ENCODE measurements at places on chromosomes 5 and 9. TPM values are rescaled to one million over a fixed set of nuclear protein-coding genes. Genes with fewer than 3 reads are reported as not detected.

Gene GMCL2
- not detected for total RNA-seq

Gene DRD1
- not detected for total RNA-seq

Gene LCN12
- total RNA-seq = 24.3 TPM

DNA sequence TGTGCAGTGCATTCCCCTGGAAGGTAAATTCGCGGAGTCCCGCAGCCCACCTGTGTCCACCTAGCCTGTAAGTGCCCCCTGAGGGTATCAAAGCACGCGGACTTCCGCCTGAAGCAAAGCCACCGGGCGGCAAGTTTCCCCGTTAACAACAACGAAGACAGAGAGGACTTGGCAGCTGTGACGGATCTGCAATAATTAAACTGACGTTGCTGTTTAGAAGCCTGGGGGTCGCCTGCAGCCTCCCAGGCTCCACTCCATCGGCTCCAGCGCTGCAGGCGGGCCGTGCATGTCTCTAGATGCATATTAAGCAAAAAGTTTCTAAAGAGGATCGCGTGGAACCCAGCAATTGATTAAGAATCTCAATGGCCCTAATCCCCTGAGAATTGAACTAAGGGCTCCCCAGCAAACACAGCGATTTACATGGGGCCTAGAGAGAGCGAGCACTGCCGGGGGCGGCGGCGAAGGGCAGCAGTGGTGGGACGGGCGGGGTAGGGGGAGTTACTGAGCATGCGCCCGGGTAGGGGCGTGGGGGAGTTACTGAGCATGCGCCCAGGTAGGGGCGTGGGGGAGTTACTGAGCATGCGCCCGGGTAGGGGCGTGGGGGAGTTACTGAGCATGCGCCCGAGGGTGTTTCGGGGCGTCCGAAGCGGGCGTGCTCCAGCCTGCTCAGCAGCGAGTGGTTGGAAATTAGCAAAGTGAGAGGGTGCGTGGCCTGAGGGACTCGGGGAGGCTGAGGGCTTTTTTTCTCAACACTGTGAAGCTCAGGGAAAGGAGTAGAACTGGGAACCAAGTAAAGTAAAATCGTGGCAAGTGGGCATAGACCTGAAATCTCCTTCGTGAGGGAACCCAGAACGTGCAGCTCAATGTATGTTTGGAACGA is 255.2 kb downstream of the DOCK8 start:
- peak; percentile 83 for DNase-seq
- H3K4me1 ChIP-seq = peaks cover 25% of the 10 kb centered on the region
- H3K27me3 ChIP-seq = no peaks in the 10 kb centered on the region
- H3K36me3 ChIP-seq = no peaks in the 10 kb centered on the region

DNA sequence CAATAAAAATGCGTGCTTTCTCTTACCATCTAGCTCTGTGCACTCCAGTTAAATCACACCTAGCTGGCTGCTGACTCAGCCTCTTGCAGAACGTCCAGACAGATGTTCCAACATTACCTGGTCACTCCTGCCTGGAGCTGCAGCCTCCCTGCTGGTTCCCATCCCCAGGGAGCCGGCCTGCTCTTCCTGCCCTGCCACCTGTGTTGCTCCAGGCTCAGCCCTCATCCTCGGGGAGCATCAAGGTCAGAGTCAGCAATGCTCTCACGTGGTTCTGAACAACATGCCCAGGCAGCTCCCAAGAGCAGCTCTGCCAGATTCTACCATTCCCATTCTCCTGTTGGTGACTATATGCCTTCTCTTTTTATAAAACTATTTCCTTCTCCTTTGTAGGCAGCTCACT is 81.3 kb downstream of the GADD45G start:
- no peak overlapping the region for H3K27ac ChIP-seq
- H3K4me1 ChIP-seq = no peaks in the 10 kb centered on the region
- DNase-seq = no peak
- no peak overlapping the region for H3K4me3 ChIP-seq
- no peaks in the 10 kb centered on the region for H3K27me3 ChIP-seq
- H3K36me3 ChIP-seq = no peaks in the 10 kb centered on the region

GRCh38 chr5:106397700-106398099 is 1273.0 kb downstream of the EFNA5 start:
- H3K4me3 ChIP-seq = no peak overlapping the region
- H3K27ac ChIP-seq = no peak overlapping the region
- no peaks in the 10 kb centered on the region for H3K27me3 ChIP-seq
- no peak for DNase-seq
- no peaks in the 10 kb centered on the region for H3K4me1 ChIP-seq

GRCh38 chr5:164115420-164115819 is 610.0 kb downstream of the MAT2B start:
- no peaks in the 10 kb centered on the region for H3K27me3 ChIP-seq
- H3K27ac ChIP-seq = no peak overlapping the region
- H3K4me3 ChIP-seq = no peak overlapping the region
- H3K36me3 ChIP-seq = no peaks in the 10 kb centered on the region
- no peak for DNase-seq

GRCh38 chr9:98860871-98861293 is 53.4 kb downstream of the GALNT12 start:
- H3K4me3 ChIP-seq = no peak overlapping the region
- H3K27me3 ChIP-seq = no peaks in the 10 kb centered on the region
- H3K36me3 ChIP-seq = no peaks in the 10 kb centered on the region

DNA sequence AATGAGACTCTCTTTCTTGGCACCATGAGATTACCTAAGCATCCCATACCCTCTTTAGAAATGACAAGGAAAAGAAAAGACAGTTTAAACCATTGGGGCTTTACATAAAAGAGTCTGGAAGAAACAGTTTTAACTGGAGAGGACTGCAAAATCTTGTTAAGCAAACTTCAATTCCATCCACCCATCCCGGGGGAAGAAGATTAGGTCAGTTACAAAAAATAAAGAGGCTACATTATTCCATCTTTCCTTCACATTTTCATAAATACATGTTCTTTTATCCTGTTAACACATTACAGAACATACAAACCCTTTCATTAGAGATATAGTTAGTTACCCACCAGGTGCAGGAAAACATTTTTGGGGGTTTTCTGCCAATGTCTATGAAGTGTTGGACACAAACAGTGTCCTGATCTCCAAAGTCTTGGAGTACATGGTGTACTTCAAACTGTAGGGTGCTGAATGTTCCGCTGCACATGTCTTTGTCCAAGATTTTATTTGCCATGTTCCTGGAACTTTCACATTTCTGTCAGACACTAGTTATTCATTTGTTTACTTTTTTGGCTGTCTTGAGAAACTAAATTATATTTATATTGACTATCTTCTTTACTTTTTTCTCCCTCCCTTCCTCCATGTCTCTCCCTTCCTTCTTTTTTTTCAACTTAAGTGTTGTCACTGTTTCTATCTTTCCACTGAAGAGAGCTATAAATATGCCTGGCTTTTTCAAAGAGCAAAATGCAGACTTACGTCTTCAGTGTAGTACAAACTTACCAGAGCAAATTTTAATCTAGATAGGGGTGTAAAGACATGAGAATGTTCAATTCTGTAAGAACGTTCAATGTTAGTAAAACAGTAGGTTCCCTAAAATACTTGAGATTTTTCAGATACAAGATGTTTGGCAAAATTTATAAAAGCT is 410.9 kb upstream of the PRR16 start:
- DNase-seq = no peak

DNA sequence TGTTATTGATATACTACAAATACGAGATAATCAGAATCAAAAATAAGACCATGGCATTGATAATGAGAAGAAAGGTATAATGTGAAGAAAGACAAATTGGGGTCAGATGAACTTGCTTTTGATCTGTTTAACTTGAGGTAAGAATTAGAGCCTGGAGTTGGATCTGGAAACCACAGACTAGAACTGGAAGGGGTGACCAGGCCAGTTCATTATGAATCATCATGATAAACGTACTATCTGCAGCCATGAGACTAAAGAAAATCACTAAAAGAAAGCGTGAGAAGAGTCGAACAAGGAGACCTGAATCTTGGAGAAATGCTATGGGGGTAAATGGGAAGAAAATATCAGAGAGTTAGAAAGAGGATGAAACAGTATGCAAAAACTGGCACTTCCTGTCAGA is 967.5 kb downstream of the NR2F1-AS1 start:
- no peak for DNase-seq
- no peaks in the 10 kb centered on the region for H3K27me3 ChIP-seq
- H3K27ac ChIP-seq = no peak overlapping the region
- H3K36me3 ChIP-seq = no peaks in the 10 kb centered on the region
- H3K4me1 ChIP-seq = no peaks in the 10 kb centered on the region

Gene RACK1
- total RNA-seq = 2,254 TPM

Gene NPR3
- total RNA-seq = 36.9 TPM

- DNase-seq = peak; percentile 62
- H3K4me1 ChIP-seq = peaks cover 13% of the 10 kb centered on the region
- H3K27ac ChIP-seq = no peak overlapping the region
These were observed 15.3 kb downstream of the MYMK start for GRCh38 chr9:133509179-133510083.

- peaks cover 45% of the 10 kb centered on the region for H3K36me3 ChIP-seq
- no peak for DNase-seq
- H3K4me1 ChIP-seq = no peaks in the 10 kb centered on the region
- no peak overlapping the region for H3K27ac ChIP-seq
- no peaks in the 10 kb centered on the region for H3K27me3 ChIP-seq
These were observed 40.1 kb downstream of the PRRT1B start for GRCh38 chr9:131585375-131585774.

Gene SPIN1
- total RNA-seq = 126 TPM

Gene UGT3A1
- not detected for total RNA-seq

GRCh38 chr5:85375525-85375924 is 990.8 kb upstream of the EDIL3 start:
- no peaks in the 10 kb centered on the region for H3K36me3 ChIP-seq
- no peak for DNase-seq
- H3K4me1 ChIP-seq = no peaks in the 10 kb centered on the region
- no peak overlapping the region for H3K27ac ChIP-seq
- no peaks in the 10 kb centered on the region for H3K27me3 ChIP-seq

GRCh38 chr9:72949918-72950325 is 2.9 kb downstream of the ALDH1A1 start:
- peak overlapping the region; percentile 87 for H3K27ac ChIP-seq
- H3K4me1 ChIP-seq = peaks cover 43% of the 10 kb centered on the region
- H3K4me3 ChIP-seq = no peak overlapping the region
- H3K27me3 ChIP-seq = no peaks in the 10 kb centered on the region
- DNase-seq = no peak
- no peaks in the 10 kb centered on the region for H3K36me3 ChIP-seq

Gene SHISAL2B
- not detected for total RNA-seq

DNA sequence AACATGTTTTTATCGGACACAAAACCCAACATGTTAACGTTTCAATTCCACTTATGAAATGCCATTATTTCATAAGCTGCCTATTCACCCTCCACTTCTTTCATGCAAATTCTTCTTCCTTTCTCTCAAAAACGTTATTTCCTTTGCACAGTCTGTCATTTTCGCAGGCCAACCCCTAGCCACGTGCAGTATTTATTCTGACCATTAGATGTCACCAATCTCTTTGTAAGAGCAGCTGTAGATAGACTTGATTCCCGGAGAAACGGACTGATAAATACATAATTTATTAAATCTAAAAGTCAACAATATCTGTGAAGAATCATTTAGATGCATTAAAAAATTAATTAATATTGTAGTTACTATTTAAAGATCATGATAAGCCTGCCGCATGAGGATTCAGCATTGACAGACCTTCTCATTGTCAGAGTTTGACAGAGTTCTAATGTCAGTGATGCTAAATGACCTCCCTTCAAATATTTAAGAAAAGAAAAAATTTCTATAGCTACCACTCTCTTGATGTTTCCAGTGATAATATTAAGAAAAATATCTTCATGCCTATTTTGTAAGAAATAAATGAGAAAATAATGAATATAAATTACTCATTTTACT is 933.6 kb downstream of the CDH12 start:
- H3K27me3 ChIP-seq = no peaks in the 10 kb centered on the region
- DNase-seq = no peak
- no peak overlapping the region for H3K27ac ChIP-seq
- H3K4me3 ChIP-seq = no peak overlapping the region
- no peaks in the 10 kb centered on the region for H3K36me3 ChIP-seq
- no peaks in the 10 kb centered on the region for H3K4me1 ChIP-seq

- peaks cover 30% of the 10 kb centered on the region for H3K4me1 ChIP-seq
- H3K27me3 ChIP-seq = no peaks in the 10 kb centered on the region
- peak overlapping the region; percentile 19 for H3K27ac ChIP-seq
- H3K36me3 ChIP-seq = no peaks in the 10 kb centered on the region
- peak; percentile 38 for DNase-seq
These were observed 97.9 kb downstream of the ZNF618 start for GRCh38 chr9:113973963-113974413.

Gene LRRC70
- total RNA-seq = 11.0 TPM

GRCh38 chr9:21326526-21327139 is 8.6 kb downstream of the KLHL9 start:
- no peak overlapping the region for H3K4me3 ChIP-seq
- H3K27me3 ChIP-seq = no peaks in the 10 kb centered on the region
- H3K4me1 ChIP-seq = peaks cover 14% of the 10 kb centered on the region
- no peak for DNase-seq

- H3K4me3 ChIP-seq = no peak overlapping the region
- no peaks in the 10 kb centered on the region for H3K36me3 ChIP-seq
- DNase-seq = no peak
- H3K4me1 ChIP-seq = peaks cover 29% of the 10 kb centered on the region
These were observed 323.7 kb downstream of the ARRDC3 start for GRCh38 chr5:91059409-91059808.

Gene OBP2B
- total RNA-seq = not detected

Measured in thyroid gland (tissue), 4 donors.